Nucleus accumbens (tissue), 56 donors: ENCODE measurements at places on chromosomes 13 and 19.

GRCh38 chr19:1261798-1262622 is 7.1 kb upstream of the CIRBP start:
- no peak for DNase-seq

DNA sequence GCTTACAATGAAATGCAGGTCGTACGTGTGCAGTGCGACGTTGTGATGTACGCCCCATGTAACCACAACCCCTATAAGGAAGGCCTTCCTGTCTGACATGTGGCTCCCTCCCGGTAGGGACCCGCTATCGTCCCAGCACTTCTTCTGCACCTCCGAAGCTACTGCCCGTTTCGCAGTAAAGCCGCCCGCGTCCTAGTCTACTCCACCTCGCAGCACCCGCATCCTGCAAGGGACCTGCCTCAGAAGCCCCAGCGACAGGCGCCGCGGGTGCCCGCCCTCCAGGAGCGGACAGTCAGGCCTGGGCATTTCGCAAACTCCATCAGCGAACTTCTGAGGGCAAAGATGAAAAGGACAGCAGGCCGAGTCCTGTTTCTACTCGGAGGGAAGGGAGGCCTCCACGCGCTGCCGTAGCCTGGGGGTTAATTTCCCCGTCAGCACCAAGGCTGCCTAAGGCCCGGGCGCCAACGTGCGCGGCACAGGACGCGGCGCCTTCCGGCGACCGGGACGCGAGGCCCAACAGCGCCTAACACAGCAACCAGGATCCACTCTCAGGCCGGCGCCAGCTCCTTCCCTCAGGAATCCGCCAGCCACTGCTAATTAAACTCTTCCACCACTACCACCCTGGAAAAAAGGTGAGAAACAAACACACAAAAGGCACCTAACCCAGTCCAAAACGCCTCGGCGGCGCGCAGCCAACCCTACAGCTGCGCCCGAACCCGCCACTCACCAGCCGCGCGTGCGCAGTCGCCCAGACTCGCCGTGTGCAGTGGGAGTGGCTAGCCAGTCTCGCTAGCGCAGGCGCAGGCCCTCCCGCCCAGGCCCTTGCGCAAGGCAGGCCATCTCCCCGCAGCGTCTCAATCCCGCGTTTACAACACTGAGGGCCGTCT is at the start of gene EEF1AKMT1:
Gene EEF1AKMT1 (minus strand): TSS at position 768 of the 887 bp plus-strand sequence. CDS start 16,363 bp downstream, outside the sequence.
- DNase-seq, result peak; percentile 69

DNA sequence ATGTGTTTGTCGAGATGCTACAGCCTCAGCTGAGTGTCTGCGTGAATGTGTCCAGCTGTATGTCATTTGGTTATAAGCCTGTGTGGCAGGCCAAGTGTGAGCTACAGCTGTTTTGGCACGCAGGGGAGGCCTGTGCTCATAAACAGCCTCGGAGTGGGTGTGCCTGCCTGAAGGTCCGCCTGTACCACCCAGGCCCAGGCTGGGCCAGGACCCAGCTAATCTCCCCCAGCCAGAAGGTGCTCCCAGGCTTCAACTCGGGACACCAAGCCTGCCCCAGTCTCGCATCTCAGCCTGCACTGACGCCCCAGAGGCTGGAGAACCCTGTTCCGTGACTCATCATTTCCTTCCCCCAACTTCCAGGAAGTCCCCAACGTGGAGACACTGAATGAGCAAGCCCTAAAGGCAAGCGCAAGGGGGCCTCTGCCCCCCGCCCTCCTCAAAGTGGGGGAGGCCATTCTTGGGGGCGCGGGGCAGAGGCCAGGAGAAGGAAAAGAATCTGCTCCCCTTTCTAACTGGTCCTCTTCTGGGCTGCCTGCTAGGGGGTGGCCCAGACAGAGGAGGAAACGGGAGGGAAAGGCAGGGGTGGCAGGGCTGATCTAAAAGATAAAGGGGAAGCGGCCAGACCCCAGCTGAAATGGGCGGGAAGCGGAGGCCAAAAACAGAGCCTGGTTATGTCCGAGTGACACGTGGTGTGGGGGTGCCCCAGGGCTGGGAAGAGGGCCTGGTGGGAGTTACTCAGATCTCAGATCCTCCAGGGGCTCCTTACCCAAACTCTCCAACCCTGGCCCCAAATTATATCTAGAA is 2.0 kb downstream of the SLC1A5 start:
- no peak for DNase-seq

DNA sequence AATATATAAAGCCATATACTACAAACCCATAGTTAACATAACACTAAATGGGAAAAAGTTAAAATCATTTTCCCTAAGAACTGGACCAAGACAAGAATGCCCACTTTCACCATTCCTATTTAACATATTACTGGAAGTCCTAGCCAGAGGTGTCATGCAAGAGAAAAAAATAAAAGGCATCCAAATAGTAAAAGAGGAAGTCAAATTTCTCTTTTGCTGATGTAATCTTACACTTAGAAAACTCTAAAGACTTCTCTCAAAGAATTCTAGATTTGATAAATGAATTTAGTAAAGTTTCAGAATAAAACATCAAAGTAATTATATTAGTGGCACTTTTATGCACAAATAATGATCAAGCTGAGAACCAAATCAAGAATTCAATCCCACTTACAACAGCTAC is 678.9 kb upstream of the SLITRK5 start:
- DNase-seq, result no peak

DNA sequence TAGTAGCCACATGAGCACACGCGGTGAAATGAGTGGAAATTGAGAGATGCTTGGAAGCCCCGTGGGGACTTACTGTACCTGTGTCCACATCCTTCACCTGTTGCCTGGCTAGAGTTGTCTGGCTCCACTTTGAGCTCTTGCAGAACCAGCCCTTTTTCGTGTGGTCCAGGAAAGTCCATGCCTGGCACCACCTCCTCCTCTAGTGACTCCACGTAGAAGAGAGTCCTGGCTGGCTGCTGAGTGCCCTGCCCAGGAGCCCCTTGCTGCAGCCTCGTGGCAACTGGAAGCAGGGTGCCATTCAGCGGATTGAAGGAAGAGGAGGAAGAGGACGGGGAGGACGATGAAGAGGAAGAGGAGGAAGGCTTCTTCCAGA is 515 bp upstream of the ATXN8OS start:
- no peak for DNase-seq

GRCh38 chr13:51416107-51416506 is 36.7 kb downstream of the INTS6 start:
- no peak for DNase-seq

DNA sequence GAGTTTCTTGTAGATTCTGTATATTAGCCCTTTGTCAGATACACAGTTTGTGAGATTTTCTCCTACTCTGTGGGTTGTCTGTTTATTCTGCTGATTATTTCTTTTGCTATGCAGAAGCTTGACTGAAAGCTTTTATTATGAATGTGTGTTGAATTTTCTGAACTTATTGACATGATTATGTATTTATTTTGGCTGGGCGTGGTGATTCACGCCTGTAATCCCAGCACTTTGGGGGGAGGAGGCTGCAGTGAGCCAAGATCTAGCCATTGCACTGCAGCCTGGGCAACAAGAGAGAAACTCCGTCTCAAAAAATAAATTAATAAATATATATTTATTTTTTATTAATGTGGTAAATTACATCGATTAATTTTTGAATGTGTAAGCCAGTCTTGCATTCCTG is 78.9 kb downstream of the DNAJC15 start:
- DNase-seq, result no peak

- DNase-seq, result no peak
Observed at GRCh38 chr19:48618278-48618915, 581 bp downstream of the RPL18 start.

DNA sequence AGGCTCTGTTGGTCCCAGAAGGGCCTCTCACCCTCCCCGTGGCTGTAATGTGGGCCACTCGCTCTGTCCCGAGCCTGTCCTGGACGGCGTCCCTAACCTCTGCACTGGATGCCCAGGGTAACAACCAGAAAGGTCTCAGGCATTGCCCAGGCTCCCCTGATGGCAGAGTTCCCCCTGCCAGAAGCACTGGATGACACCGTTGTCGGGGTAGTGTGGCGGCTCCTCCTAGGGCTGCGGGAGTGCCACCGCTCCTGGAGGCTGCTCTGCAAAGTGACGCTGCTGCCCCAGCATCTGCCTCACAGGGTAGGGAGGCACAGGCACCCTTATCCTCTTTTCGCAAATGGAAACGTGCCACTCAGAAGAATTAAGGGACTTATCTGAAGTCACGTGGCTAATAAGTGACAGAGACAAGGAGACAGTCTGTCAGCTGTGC is 32.0 kb downstream of the MPHOSPH8 start:
- DNase-seq, result no peak

GRCh38 chr19:39413911-39414608 is 1.6 kb downstream of the PLEKHG2 start:
- DNase-seq, result no peak

- no peak for DNase-seq
Observed at GRCh38 chr13:45385907-45386553, 32.1 kb downstream of the SLC25A30 start.

DNA sequence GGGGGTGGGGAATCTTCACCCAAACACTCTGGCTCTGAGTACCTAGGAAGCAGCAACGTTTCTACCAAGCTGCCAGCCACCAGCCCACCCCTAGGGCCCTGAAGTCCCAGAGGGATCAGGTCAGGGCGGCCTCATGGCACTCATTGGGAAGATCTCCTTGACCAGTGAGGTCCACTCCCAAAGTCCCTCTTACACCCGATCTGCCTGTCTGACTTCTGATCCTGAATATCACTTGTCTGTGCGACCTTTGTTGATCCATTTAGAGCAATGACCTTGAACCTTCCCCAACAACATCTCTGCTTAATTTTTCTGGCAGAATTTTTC is 2.1 kb upstream of the GNA15 start:
- DNase-seq, result no peak

DNA sequence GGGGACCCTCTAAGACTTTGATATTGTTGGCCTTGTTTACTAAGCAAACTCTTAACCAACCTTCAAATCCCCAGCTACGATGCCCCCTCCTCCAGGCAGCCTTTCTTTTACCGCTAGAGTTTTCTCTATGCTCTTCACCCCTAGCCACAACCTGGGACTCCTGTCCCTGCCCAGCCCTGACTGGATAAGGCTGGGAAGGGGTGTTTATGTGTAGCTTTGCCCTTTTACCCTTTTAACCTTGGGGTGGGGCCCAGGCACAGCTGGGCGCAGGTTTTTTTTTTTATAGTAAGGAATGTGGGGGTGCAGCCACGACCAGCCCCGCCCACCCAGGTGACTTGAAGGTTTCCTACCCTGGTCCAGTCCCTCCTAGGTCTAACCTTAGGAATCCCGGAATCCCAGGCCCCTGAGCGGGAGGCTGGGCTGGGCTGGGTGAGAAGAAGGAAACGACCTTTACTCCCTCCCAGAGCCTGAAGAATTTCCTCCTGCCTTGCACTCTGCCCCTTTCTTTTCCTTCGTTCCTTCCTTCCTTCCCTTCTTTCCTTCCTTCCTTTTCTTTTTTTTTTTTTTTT is 12.2 kb downstream of the TJP3 start:
- DNase-seq, result no peak

GRCh38 chr13:80841414-80841813 is 500.5 kb upstream of the SPRY2 start:
- no peak for DNase-seq

GRCh38 chr13:87100431-87100830 is 570.7 kb upstream of the SLITRK5 start:
- no peak for DNase-seq

GRCh38 chr13:40269086-40269485 is 397.4 kb downstream of the FOXO1 start:
- no peak for DNase-seq

DNA sequence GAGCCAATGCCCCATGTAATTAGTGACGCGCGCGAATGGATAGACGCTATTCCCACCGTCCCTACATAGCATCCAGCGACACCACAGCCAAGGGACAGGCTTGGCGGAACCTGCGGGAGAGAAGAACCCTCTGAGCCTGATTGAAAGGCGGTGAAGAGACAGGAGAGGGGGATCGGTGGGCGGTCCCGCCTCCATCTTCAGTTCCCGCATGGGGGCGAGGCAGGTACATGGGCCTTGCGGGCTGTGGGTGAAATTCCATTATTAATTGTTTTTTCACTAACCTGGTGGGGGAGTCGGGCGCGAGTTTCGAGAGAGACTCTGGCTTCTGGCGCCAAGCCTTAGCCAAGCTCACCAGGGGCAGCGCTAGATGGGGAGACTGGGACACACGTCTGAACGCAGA is 8.4 kb upstream of the TEX101 start:
- no peak for DNase-seq

- no peak for DNase-seq
Observed at GRCh38 chr13:83876546-83876945, 5.7 kb downstream of the SLITRK1 start.

- no peak for DNase-seq
Observed at GRCh38 chr13:77737583-77738200, 40.2 kb downstream of the SLAIN1 start.

DNA sequence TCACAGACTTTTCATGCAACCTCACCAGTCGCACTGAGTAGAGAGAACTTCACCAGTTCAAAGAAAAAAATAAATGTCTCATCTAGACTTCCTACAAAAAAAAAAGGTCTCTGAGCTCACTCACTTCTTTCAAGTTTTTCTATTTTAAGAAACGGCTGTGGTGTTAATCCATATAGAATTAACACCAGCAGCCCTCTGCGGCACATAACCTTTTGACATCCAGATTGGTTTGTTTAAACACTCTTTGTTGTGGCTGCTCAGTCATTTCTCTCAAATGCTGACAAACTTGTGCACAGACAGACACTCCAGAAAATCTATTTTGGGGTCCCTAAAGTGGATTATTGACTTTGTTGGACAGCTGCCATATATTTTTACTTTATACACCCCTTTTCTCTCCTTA is 874.9 kb downstream of the EFNB2 start:
- DNase-seq, result no peak

GRCh38 chr13:43445668-43446067 is 341.1 kb downstream of the ENOX1 start:
- DNase-seq, result no peak

DNA sequence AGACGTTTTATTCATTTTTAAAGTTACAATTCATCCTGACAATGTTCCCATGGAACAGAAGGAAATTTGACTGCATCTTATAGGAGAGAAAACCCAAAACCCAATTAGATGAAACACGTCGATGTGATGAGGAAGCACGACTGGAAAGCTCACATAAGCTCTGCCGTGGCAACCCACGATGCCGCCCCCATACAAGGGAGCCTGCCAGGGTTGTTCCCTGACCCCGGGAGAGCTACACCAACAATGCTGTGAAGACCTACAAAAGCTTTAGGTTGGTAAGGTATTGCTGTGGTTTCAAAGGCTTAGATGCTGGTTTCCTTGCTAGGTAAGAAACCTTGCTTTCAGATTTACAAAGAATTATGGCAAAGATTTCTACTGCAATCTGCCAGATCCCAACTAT is 393.1 kb downstream of the KLF12 start:
- DNase-seq, result no peak

- DNase-seq, result no peak
Observed at GRCh38 chr19:13104360-13104847, 1.7 kb upstream of the LYL1 start.

DNA sequence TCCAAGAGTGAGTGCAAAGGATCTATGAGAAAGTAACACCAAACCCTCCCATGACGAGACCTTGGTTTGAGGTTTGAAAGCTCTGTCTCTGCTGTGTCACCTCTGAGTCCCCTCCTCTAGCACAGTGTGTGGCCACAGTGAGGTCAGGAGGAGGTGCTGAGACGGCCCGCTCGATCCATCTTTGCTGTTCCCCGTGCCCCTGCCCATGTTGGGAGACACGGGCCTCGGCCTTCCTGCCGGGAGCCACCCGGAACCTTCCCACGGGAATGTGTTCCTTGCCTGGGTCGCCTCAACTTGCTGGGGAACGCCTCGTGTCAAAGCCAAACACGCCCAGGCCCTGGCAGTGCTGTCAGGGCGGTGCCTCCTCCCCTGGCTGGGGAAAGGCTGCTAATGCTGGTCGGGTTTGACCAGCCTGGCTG is 10.1 kb downstream of the NANOS3 start:
- DNase-seq, result no peak
